ENCODE measurements at places on chromosomes 1 and 21. TPM values are rescaled to one million over a fixed set of nuclear protein-coding genes. Genes with fewer than 3 reads are reported as not detected.

DNA sequence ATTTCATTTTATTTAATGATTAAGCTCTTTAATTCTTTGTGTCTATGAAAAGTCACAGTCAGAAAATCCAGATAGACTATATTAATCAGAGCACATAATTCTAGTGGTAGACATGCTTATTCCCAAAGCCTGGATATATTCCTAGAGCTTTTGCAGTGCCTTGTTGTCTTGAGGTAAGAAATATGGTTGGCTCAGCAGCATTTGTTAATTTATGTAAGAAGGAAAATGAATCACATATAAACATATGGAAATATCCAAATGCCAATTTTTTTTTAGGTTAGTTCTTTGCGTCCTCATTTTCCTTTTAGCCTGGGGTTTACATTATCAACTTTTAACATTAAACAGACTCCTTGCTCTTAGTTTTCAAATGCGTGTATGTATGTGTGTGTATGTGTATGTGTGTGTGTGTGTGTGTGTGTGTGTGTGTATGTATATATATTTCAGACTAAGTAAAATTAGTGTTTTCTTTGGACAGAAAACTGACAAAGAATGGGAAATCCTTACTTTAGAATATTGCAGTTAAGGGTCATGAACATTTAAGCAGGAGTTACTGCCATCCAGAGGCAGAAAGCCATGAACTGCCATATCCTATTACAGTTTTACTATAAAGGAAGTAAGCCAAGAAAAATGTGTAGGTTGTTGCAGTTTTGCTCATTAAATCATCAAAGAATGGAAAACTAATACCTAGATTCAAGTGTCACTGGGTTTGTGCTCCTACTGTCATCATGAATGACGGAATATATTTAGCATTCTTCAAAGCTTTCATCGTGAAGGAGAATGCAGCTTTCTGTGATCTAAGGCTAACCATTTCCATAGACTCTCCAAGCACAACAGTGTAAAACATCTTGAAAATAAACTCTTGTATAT lies 477.1 kb upstream of the NR5A2 start:
- DNase-seq: no peak

COA7 gene
- 16.5 TPM for total RNA-seq

TMPRSS2 gene
- not detected for total RNA-seq

DNA sequence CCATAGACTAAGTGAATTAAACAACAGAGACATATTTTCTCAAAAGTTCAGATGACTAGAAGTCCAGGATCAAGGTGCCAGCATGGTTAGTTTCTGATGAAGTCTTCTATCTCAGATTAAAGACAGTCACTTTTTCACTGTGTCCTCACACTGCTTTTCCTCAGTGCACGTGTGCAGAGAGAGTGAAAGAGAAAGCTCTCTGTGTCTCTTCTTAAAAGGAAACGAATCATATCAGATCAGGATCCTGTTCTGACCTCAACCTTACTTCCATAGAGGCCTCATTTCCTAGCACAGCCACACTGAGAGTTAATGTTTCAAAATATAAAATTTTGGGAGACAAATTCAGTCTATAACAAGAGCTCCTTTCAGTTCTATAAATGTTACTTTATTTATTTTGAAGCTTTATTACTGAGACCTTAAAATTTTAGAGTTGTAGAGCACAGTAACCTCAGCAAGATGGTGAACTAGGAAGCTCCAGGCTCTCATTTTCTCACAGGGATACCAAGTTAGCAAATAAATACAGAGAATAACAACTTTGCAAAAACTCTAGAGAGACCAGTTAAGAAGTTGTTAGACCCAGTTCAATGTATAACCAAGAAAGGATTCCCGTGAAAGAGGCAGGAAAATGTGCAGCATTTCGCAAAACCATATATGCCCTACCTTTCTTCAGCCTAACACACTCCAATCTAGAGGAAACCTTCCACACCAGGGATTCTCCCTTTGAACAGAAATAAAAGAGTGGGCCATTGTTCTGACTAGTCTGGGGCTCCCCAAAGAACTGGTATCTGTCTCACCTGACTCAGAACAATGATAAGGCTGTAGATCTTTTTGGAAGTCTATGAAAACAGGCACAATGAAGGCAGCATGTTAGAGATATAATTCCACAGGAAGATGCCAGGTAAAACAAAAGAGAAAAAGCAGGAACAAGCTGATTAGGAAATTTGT lies 372.2 kb downstream of the MRPL39 start:
- DNase-seq: no peak

DNA sequence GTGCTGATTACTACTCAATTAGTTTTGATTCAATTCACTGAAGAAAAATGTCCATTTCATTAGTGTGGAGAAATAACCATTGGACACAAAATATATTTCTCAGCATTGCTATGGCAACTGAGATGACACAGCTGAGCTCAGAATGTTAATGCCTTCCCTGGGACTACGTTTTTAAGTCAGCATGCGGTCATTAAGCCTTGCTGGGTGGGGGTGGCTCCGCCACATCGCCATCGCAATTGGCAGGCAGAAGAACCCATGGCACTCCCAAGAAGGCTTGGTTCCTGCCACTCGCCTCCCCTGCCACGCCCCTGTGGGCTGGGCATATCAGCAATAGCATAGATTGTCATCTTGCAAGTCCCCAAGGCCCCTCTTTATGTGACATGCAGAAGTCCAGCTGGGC lies 256.7 kb upstream of the CAMK1G start:
- no peak for DNase-seq

DNA sequence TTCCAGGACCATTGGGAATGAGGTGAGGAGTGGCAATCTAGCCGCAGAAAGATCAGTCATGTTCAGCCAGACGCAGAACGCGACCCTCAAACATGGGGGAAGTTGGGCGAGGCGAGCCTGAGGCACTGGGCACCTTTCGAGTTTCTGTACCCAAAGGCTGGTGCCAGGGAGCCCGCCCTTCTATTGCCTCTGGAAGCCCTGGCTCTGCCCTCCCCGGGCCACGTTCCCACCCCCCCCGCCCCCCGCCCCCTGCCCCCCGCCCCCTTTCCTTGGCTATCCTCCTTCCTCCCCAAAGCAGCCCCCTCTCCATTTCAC lies 2.2 kb upstream of the ZBTB7B start:
- DNase-seq: no peak

DNA sequence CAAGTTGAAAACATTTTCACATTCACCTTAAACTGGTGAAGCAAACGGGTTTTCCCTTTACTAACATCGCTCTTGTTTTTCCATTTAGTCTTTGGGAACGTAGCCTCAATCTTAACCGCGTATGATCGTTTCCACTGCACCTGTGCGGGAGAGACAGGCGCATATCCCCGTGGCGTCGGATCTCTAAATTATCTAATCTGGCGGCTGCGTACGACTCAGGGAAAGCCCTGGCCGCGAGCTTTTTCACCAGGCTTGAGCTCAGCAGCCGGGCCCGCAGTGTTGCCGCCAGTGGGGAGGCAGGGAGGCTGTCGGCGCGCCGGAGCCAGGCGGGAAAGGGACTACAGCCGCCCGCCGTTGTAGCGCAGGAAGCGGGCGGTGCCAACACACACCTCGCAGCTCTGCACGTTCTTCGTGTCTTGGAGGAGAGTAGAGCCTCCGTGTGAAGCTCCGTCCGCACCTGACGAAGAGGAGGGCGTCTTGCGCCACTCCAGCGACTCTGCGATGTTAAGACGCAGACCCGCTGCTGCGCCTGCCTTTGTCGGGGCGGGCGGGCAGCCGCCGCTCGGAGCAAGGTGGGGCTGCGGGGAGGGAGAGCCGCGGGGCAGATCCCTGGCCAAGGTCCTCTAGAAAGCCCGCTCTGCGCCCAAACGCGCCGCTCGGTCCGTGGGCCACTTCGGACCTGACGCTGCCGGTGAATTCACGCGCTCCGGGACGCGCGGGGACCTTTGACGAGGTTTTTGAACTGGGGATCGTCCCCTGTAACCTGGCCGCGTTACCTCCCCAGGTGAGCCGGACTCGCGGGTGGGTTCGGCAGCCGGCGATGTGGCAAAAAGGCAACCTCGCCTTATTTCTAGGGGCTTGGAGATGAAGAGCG lies 18.5 kb upstream of the TBX15 start:
- no peak for DNase-seq

DNA sequence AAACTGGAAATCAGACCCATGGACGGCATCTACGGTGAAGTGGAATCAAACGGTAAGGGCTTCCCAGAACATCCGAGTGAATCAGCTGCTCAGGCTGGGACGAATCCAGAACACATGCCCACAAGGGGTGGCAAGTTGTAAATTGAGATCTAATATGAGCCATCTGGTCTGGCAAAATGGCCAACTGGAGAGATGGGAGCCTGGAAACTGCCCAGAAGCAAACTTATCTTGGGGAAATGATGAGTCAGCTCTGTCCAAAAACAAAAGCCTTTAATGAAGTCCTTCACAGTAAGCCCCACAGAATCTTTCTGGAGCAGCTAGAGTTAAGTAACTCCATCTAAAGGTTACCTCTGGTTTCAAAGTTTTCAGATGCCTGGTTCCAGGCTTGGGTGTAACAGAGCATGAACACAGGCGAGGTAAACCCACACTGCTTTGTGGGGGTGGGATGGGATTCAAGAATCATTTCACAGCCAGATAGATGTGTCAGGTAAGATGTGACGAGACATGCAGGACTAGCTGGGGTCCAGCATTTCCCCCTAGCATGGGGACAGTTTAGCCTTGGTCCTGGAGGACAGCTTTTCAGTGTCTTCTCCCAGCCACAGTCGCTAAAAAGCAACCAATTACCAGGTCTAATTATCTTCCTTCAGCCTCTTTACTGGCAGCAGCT lies 10.5 kb upstream of the SRP9 start:
- DNase-seq: no peak

GRCh38 chr1:171566467-171566866 lies 55.6 kb upstream of the MYOCOS start:
- no peak for DNase-seq

DNA sequence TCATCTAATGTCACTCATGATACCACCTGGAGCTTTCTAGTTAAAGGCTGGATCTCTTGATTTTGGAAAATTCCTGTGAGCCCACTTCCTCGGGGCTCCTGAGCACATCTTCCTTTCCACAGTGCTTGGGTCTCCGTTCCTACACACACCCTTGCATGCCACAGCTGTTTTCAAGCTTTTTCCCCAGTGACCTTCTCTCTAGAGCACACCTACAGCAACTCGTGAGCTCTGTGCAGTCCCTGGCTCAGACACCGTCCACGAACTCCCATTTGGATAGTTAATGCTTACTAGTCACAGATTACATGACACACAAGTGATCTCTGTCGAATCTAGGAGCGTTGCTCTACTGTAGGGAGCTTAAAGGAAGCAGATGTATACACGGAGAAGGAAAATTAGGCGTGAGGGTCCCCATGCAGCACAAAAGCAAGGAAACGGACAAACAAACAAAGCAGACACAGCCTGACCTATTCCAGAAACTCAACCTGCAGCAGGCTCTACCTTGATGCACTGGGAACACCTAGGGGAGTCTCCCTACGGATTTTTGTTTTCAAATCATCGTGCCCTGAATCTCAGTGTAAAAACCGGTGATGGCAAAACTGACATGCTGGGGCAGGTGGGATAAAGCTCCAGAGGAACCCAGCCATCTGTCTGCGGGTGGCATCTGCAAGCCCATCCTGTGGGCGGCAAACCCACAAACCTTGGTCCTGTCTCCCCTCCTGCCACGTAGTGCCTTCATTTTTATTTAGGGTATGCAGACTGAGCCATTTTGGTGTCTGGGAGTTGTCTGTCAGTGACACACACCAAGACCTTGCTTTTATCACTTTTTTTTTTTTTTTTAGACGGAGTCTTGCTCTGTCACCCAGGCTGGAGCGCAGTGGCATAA lies 177.8 kb downstream of the RUNX1 start:
- no peak for DNase-seq

GRCh38 chr21:42997053-42997452 lies 22.7 kb downstream of the PKNOX1 start:
- DNase-seq: no peak

- no peak for DNase-seq
Measured at GRCh38 chr1:42753070-42753469, 13.0 kb upstream of the CLDN19 start.

DNA sequence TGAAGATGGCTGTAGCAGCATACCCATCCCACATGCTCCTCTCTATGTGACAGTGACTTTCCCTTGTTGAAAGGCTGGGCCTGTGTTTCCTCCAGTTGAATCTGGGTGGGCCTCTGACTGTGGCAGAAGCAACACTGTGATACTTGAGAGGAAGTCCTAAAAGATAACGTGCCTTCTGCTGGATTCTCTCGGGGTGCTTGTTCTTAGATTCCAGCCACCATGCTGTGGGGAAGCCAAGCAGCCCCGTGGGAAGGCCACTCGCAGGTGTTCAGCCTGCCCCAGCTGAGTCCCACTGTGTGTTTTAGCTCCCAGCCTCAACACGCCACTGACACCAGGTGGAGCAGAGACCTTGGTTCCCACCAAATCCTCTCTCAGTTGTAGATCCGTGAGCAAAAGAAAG lies 31.5 kb downstream of the TRAPPC10 start:
- DNase-seq: no peak

DNA sequence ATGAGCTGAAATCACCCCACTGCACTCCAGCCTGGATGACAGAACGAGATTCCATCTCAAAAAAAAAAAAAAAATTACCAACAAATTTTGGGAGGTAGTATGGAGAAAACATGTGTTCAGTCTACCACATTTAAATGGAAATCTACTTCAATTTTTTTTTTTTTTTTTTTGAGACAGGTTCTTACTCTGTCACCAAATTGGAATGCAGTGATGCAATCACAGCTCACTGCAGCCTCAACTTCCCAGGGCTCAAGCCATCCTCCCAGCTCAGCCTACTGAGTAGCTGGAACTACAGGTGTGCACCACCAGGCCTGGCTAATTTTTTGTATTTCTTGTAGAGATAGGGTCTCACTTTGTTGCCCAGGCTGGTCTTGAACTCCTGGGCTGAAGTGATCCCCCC lies 82.1 kb downstream of the GFI1 start:
- no peak for DNase-seq

C8A gene
- not detected for total RNA-seq

- no peak for DNase-seq
Measured at GRCh38 chr1:46303872-46304326, 401 bp downstream of the UQCRH start.

DNA sequence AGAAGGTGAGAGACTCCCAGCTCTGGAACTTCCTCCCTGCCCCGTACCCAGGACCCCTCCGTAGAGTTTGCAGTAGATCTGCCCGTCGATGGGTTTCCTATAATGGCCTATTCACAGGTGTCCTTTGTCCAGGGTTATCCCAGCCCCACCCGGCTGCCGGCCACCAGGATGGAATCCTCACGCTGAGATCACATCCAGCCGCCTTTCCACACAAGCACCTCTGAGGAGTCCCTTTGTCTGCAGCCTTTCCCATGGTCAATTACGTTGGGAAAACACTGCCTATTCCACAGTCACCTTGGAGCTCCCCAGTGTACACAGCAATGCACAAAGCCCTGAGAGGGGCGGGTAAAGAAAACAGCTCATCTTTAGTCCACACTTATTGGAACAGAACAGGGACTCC lies 190.0 kb upstream of the EDN2 start:
- no peak for DNase-seq

- no peak for DNase-seq
Measured at GRCh38 chr1:7721940-7722669, 49.0 kb upstream of the VAMP3 start.

AMPD1 gene
- total RNA-seq: not detected

- DNase-seq: no peak
Measured at GRCh38 chr21:38905328-38905727, 99.6 kb downstream of the ETS2 start.

YTHDF2 gene
- 67.3 TPM for total RNA-seq

PKLR gene
- not detected for total RNA-seq

GRCh38 chr1:30976143-30976542 lies 67.6 kb upstream of the SDC3 start:
- no peak for DNase-seq
